ENCODE measurements at places on chromosomes 6 and 20.

- no peak for DNase-seq
These were observed 30.9 kb upstream of the CCN5 start for GRCh38 chr20:44684047-44684967.

DNA sequence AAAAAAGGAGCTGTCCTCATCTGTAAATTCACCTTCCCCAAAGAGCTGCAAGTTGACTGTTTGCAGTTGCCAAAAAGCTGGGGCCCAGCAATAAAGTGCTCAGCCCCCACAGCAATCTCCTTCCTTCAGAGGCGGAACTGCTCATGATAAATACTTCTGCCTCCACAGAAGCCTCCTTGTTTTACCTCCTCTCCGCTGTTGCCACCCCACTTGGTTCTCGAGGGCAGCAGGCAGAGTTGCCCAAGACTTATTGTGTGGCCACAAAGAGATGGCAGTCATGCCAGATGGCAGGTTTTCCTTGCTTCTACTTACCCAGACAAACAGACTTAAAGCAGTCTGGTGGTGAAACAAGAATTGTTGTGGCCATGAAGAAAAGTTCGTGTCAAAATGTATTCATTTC is 66.3 kb downstream of the SLX4IP start:
- no peak for DNase-seq

GRCh38 chr6:16818992-16819626 is 57.8 kb upstream of the ATXN1 start:
- DNase-seq: no peak

DNA sequence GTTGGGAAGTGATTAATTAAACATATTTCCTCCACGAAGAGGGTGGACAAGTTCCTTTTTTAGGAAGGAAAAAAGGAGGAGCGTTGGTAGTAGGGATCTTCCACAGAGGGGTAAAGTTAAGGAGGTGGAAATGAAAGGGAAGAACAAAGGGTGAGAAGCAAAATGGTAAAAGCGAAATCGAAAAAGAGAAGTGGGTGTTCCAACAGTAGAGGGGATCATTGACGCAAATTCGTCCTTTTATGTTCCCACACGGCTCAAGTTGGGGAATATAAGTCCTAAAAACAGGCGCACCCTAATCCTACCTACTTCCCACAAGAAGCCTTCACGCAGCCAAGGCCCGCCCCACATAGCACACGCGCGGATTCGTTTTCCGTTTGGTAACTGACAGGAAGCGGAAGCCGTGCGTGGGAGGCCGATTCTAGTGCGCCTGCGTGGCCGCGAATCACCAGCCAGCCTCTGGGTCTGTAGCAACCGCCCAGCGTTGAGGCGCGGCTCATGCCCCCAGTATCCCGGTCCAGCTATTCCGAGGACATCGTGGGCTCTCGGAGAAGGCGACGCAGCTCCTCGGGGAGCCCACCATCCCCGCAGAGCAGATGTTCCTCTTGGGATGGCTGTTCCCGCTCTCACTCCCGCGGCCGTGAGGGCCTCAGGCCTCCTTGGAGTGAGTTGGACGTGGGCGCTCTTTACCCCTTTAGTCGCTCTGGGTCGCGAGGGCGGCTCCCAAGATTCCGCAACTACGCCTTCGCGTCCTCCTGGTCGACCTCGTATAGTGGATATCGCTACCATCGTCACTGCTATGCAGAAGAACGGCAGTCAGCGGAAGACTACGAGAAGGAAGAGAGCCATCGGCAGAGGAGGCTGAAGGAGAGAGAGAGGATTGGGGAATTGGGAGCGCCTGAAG is at the start of gene NKAPL:
Gene NKAPL (plus strand): TSS at position 421 of the 901 bp plus-strand sequence. CDS start 75 bp downstream, at position 496.
- peak; percentile 29 for DNase-seq

DNA sequence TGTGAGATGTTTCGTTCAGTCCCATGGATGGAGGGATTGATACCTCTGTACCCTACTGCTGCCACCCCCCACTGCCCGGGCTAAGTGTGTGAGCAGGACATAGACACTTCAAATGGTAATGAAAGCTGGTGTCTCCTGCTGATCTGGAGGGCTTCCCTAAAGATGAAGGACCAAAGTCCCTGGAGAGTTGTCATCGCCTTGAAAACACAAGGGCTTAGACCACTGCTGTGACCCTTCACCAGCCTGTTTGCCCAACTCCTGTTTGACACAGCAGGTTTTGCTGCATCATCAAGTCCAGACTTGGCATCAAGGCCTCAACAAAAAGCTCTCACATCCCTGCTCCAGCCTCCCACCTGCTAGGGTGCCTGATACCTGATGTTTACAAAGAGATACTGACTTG is 57.9 kb upstream of the FAM8A1 start:
- no peak for DNase-seq

GRCh38 chr20:40965671-40966070 is 63.0 kb upstream of the TOP1 start:
- no peak for DNase-seq

Measured in memory B cell (primary cell).